Suppressor macrophage treated with lipopolysaccharide for 1 hour (primary cell): ENCODE measurements at places on chromosomes 12 and 14.

GRCh38 chr14:74257078-74257940 lies 18.1 kb downstream of the VSX2 start:
- peak; percentile 80 for DNase-seq

- DNase-seq: no peak
Observed at GRCh38 chr14:51535443-51536044, 116.2 kb upstream of the FRMD6 start.

DNA sequence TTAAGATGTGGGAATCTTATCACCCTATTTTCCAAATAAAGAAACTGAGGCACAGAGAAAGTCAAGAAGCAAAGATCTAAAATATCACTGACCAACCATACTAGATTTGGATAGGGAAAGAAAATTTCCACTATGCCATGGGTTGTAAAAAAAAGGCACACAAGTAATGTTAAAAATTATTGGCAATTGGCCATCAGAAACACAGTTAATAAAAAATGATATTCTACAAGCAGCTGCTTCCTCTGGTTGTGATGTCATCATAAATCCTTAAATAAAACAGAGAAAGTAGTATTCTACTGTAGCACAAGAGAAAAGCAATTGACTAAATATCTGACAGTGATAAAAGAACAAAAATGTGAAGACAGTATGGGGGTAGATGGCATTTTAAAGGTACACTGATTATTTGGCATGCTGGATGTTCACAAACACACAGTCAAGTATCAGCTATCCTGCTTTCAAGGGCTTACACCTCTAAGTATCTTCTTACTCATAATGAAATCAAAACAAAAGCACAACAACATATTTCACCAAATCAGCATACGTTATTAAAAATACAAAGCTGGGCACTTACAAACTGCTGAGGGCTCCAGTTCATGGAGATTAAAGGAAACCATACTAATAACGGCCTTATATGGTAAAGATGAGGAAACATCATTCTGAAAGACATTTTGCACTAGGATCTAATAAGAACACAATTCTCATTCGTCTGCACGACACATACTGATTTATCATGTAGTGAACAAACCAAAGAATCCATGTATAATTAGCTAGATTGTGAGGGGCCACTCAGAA lies 45.7 kb downstream of the CORO1C start:
- no peak for DNase-seq

GRCh38 chr14:99593971-99594841 lies 9.8 kb downstream of the CCDC85C start:
- no peak for DNase-seq

DNA sequence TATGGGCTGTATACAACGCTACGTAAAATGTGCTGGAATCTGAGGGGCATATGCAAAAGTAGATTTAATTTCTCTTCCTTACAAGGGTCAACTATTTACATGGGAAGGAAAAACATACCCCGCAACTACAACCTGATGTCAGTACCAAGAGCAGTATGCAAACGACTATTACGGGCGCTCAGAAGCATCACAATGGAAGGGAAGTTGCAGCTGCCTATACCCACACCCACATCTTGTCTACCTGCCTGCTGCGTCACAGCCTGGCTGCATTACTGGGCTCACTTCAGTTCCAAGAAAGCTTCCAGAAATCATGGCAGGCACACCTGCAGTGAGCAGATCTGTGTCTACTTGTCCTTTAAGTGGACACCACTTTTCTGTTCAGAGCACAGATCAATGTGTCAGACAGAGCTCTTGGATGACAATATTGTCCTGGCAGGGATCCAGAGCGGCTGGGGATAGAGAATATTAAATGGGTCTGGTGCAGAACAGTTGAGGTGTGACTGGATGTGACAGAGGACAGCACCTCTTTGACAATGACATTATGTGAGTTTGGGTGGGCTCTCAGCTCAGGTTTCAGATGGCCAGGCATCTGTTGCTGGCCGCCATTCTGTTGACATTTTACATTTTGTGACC lies 41.5 kb upstream of the GNG2 start:
- no peak for DNase-seq

DNA sequence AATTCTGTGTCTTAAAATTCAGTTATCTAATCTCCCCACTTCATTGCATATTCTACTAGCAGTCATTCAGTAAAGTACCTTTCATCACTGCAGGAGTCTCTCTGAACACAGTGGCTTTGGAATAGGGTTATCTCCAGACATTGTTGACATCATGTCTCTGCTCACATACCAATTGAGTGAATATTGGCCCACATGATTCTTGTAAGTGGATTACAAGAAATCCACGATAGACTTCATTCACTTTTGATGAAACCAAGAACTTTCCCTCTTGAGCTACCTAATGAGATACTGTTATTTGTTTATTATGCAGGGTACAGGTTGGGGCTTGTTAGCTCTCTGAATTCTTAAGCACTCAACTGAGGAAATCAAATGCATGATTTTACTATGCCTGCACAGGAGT lies 284.9 kb downstream of the RAD51B start:
- DNase-seq: no peak

DNA sequence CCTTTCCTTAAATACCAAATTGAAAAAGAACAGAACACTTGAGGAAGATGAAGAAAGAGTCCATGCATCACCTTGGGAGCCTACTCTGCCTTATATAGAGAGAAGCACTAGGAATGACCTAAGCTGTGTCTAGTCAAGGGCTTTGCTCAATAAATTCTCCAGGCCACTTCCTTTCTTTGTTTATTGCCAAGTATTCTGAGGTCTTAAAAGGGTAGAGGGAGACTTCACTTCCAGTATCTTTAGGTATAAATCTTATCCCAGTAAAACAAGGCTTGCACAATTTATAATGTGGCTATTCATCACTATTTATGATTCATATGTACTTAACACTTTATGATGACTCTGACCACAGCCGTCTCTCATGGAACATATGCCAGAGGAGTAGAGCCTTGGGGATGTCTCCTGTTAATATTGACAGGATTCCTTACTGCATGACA lies 85.1 kb upstream of the ARHGAP5 start:
- DNase-seq: no peak

- no peak for DNase-seq
Observed at GRCh38 chr12:123057513-123058265, 77.2 kb downstream of the ARL6IP4 start.

GRCh38 chr14:68211421-68211820 lies 391.8 kb downstream of the RAD51B start:
- no peak for DNase-seq

DNA sequence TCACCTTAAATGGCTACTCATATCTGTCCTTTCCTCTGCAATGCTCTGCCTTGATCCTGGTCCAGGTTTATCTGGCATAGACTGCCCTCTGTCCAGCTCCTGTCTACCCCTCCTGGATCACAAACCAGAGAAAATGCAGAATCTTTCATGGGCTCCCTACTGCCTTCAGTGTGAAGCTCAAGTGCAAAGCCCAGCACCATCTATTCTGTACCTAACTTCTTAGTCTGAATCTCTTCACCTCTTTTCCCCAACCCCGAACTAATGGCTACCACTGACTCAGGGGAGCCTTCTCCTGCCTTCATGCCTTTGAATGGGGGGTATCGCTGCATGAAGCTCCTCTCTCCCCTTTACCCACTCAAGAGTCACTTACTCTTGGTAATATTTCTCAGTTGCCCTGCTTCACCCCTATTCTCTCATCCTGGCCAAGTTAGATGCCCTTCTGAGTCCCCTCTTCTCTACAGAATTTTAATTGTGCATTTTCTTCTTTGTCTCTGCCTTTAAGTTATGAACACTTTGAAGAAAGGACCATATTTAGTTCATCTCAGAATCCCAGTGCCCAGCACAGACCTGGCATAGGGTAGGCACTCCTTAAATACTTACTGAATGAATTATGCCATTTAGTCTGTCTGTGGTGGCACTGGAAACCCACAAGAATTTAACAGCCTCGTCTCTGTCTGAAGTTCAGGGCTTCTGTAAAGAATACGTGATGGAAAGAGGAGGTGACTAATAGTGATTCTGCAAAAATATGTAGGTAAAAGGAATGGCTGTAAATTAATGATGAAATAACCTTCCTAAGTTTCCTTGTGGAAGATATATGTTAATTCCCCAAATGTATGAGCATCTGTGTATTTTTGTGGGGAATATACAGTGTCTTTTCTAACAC lies 191.3 kb upstream of the AMIGO2 start:
- no peak for DNase-seq

DNA sequence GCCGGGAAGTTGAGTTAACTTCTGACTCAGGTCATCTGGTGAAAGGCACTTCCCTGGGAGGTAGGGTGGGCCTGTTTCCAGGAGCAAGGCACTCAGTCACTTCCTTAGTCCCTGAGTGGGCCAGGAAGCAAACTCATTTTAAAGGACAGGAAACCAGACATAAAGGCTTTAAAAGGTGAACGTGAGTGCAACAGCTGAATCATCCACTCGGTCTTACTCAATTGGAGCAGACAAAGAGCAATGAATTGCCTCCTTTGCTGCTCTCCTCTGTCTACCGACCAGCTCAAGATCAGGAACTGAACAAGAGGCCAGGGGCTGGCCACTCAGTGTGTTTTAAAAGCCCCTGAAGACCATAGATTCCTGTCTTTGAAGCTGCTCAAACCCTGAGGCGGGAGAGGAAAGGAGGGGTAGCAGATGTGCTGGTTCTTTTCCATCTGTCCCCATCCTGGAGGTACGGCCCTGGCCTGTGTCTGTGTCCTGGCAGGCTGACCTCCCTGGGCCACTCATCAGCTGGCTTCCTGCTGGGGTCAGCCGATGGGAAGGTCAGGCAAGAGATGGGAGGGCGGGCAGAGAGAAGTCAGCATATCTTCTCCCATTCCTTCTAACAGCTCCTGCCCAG lies 148.9 kb downstream of the PPM1H start:
- DNase-seq: peak; percentile 37

GRCh38 chr12:47408171-47408871 lies 297.5 kb downstream of the RPAP3 start:
- DNase-seq: no peak

DNA sequence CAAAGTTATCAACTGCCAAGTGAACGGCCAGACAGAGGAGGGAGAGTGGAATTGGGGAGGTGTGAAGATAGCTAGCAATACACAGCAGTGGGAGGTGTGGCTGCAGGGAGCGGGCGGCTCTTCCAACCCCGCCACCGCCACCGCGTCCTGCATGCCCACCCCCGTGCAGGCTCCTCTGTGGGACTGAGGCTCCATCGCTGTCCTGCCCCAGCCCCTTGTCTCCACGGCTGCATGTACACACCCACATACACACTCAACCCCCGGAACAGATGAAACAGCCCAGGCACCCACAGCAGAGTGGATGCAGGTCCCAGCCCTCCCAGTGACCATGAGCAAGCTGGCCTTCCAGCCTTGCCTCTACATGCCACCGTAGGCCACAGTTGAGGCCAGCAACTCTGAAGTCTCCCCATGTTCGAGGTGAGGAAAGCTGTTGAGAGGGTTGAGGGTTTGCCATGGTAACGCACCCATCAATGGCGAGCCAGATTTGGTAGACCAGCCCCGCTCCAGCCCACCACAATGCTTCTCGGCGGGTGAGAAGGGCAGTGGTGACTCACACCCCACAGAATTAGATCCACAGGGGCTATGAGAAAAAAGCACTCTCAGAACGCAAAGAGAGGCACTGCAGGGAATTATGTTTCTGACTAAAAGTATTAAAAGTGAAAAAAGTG lies 39.3 kb downstream of the PITPNM2 start:
- no peak for DNase-seq

GRCh38 chr14:89428173-89428523 lies 11.1 kb upstream of the FOXN3 start:
- DNase-seq: no peak

DNA sequence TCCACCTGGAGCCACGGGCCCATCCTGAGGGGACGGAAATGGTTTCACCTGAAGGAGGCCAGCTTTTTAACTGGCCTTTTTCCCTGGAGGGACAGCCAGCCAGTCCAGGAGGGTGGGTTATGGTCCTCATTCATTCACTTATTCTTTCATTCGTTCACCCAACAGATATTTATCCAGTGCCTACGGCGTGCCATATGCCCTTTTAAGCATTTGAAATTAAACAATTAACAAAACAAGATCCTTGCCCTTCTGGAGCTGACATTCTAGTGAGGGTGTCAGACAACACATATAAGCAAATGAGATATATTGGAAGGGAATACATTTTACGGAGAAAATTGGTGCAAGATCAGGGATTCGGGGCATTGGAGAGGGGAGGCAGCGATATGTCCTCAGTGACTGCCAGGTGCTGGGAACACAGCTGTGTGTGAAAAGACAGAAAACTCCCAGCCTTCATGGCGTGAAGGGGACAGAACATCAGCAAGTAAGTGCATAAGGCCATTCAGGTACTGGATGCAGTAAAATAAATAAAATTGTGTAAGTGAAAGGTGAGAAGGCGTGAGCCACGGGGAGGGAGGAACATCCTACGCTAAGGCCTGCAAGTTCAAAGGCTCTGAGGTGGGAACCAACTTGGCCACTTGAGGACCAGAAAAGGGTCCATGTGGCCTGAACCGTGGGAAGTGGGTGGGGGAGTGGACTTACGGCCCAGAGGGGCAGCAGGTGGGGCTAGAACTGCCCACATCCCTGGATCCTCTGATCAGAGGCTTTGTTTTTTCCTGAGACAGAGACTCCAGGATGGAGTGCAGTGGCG lies 684 bp upstream of the ABCB9 start:
- no peak for DNase-seq

DNA sequence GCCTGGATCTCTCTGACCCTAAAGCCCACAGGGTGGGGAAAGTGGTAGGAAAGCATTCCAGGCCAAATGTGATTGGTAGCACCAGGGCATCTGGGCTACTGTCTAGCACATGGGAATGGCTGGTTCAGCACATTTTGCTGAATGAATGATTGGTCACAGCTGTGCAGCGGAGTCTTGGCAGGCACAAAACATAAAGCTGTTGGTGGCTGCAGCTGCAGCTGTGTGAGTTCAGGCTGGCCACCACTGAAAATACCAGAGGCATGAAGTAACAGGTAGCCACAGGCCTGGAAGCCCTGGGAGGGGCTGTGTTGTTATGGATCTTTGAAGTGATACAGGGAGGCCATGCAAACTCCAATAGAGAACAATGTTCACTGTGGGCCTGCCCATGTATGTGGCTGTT lies 72.7 kb downstream of the MYRFL start:
- no peak for DNase-seq
